ENCODE measurements at places on chromosomes 13 and 19.
A peak's percentile ranks its signal among the peaks of the same experiment; 100 is the strongest.

DNA sequence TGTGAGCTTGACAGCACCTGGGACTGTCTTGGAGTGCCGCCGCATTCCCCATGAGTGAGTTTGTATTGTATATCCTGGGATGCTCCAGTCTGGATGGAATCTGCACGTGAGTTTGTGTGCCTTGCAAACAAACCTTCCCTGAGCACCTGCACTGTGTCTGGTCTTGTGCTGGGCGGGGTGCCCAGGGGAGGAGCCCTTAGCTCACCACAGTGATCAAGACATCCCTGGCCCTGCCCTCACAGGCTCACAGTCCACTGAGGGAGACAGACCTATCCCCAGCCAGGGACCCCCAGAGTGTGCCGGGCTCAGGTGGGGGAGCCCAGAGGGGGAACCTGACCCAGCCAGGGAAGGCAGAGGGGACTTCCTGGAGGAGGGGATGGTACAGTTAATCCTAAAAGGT is 1.7 kb upstream of the BCAM start:
- no peak for DNase-seq

- no peak for DNase-seq
Measured at GRCh38 chr19:35031072-35031881, 1.0 kb downstream of the SCN1B start.

DNA sequence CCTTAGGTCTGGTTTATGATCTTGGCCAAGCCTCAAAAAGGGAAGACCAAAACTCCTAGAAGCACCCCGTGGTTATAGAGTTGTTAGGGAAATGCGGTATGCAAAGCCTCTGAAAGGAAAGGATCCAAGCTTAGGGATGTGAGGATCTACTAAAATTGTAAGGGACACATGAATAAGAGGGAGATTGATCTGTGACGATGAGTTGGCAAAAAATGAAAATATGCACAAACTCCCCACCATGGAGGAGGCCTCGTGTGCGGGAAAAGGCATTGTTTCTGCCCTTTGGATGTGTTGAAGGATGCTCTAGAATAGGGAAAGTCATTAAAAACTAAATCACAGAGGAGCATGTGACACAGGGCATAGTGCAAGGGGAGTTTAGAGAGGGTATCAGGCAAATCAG is 88.7 kb upstream of the UBL3 start:
- DNase-seq, result no peak

- DNase-seq, result no peak
Measured at GRCh38 chr13:88752041-88752440, 1080.9 kb downstream of the SLITRK5 start.

GRCh38 chr13:50609011-50609410 is 234.5 kb downstream of the DLEU7 start:
- no peak for DNase-seq

DNA sequence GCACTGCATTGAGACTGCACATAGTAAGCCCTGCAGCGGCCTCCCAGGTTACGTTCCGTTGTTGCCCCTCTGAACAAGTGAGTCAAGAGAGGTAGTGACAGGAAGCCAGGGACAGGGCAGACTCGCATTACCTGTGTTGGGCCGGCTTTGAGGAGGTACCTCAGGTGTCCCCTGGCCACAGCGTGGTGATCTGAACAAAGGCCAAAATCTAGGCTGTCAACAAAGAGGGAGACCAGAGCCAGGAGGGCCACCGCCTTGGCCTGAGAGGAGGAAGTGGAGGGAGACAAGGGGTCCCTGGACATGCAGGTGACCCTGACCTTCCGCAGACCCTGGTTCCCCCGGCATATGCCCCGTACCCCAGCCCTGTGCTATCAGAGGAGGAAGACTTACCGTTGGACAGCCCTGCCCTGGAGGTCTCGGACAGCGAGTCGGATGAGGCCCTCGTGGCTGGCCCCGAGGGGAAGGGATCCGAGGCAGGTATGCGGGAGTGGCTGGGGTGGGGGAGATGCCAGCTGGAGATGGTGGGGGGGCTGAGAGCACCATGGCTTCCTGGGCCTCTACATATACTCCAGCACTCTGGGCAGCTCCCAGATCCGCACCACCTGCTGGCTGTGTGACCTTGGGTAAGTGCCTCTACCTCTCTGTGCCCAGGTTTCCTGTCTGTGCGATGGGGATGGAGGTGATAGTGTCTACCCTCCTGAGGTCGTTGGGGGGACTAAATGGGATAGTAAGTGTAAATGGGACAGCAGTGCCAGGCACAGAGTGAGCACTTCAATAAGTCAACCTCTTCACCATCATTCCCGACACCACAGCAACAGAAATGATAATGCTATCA is 4.8 kb downstream of the SPIB start:
- no peak for DNase-seq

- no peak for DNase-seq
Measured at GRCh38 chr19:38031423-38031770, 124.4 kb downstream of the SIPA1L3 start.

DNA sequence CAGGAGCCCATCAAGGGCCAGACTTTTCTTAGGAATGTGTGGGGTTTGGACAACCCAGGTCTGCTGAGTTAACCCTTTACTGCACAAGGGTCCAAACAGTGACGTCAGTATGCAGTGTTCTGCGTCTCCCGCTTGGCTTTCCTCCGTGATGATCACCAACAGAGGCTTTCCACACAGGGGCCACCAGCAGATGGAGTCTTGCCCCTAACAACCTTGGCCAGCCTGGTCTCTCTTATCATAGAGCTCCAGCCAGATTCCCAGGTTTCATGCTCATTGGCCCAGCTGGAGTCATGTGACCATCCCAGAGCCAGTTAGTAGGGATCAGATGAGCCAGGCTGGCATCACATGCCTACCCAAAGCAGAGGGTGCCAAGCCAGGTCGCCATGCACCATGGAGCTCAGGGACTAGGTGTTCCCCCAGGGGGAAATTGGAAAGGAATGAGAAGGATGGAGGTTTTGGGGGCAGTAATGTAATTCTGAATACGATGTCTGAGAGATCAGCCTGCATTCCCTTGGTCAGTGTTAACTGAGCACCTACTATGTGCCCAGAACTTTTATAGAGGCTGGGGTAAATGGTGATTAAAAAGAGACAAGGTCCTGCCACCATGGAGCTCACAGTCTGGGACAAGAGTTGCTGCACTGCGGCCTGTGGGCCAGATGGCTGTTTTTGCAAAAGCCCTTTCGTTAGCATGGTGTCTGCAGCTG is 61.2 kb downstream of the MYH14 start:
- no peak for DNase-seq

GRCh38 chr13:30665638-30666037 is 47.9 kb downstream of the USPL1 start:
- no peak for DNase-seq

- no peak for DNase-seq
Measured at GRCh38 chr19:35856546-35857149, at the start of gene KIRREL2. TSS of gene KIRREL2 (plus strand) at chr19:35856911. CDS start at chr19:35857120, 209 bp downstream.

GRCh38 chr19:3687774-3688706 is 12.2 kb downstream of the PIP5K1C start:
- DNase-seq, result no peak

DNA sequence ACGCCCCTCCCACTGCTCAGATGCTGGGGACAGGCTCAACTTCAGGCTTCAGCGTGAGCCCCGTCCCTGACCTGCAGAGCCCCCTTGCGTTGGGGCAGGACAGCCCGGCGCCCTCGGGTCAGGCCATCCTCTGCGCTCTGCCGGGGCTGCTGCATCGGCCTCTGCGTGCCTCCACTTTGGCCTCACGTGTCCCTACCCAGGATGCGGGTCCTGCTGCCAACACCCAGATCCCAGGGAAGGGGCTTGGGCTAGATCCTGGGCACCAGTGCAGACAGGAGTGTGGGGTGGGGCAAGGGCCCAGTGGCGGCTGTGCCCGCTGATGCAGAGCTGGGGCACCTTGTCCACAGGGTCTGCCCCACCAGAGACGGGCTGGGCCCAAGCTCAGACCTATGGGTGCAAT is 13.0 kb downstream of the CBARP start:
- no peak for DNase-seq

DNA sequence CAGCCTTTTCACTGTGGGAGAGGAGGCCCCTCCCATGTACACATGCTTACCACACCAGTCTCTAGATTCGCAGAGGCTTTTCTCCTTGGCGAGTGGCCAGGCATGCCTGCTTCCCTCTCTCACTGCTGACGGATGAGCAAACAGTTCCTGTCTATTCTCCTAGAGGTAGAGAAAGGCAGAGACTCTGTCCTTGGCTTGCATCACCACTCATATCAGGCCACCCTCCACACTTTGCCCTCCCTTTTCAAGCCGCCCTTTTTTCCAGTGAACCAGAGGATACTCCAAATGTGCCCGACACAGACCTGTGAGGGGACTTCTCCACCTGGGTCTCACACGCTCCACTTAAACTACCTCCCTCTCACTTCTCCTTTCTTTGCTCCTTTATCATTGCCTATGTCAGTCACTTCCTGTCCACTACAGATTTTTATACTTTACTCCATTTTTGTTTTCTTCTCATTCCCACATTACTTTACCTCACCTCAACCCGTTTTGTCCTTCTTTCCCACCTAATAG is 284.6 kb downstream of the DNAJC15 start:
- peak; percentile 56 for DNase-seq

- no peak for DNase-seq
Measured at GRCh38 chr13:69866555-69866954, 241.1 kb upstream of the ATXN8OS start.

- DNase-seq, result no peak
Measured at GRCh38 chr19:29404015-29404414, 121.8 kb upstream of the VSTM2B start.

DNA sequence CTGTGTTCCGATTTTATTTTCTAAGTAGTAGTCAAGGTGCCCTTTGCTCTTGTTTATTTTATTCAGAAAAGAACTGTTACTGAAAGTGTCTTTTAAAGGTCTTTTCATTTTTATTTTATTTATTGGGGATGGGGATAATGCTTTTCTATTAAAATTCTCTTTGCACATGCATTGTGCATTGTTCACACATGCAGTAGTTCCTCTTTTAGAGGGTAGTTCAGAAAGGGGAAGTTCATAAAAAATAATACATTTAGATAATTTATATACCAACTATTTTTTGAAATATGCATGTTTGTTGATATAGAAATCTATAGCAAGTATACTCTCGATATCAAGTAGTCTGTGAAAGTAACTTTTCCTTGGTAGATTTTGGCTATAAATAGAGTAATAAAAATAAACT is 3.5 kb downstream of the GPC5 start:
- DNase-seq, result no peak

DNA sequence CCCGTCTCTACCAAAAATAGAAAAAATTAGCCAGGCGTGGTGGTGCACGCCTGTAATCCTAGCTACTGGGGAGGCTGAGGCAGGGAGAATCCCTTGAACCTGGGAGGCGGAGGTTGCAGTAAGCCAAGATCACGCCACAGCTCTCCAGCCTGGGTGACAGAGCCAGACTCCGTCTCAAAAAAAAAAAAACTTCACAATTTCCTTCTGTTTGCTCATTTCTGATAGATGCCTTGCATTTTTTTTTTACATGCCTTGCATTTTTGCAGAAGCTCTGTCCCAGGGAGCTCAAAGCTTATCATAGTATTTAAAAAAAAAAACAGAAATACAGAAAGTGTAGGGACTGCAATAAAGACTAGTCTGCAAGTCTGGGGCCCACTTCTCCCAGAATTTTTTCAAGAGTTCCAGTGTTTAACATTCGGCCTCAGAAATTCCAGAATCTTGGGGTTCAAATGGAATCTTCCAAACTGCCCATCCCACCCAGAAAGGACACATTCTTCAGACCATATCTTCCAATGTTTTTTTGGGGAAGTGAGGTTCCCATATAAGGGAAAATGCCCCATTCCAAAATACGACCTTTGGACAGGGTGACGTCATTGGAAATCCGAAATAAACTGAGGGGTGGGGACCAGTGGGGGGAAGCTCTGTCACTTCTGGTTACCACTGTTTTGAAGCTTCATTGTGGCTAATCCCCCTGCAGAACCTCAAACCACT is 17.2 kb upstream of the RAB8A start:
- DNase-seq, result no peak

DNA sequence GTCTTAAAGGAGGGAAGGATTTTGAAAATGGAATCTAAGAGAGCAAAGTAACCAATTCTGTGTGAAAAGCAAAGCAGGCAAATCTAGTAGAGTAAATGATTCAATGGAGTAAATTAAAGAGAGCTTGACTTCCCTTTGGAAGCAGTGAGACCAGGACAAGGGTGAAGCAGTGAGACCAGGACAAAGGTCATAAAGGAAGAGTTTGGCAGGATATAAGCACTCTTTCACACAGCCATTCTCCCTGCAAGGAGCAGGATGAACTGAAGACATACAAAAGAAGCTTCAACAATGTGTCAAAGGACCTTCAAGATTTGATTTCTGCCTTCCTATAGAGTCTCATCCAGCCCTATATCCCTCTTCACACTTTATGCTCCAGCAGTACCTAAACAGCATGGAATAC is 123.8 kb downstream of the ENOX1 start:
- DNase-seq, result no peak

GRCh38 chr19:3224346-3225168 is at the start of gene CELF5:
TSS of gene CELF5 (plus strand) at chr19:3224661. CDS start at chr19:3224740, 79 bp downstream.
- DNase-seq, result peak; percentile 38

GRCh38 chr13:23087880-23088279 is 92.9 kb upstream of the SGCG start:
- DNase-seq, result no peak

DNA sequence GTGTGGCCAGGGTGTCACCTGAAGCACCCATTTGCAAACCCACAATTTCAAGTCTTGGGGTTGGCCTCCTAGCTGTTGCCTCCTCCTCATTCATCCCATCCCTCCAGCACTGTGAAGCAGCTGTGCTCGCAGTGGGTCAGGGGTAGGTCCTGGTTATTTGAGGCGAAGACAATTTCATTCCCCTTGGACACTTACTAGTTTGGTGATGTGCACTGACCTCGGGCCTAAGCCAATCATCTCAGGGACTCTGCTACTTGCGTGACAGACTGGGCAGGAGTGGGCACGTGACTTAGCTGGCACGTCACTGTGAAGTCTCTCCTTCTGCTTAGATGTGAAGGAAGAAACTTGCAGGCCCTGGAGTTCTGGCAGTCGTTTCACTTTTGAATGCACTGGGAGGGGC is 3.5 kb upstream of the ATP11A start:
- no peak for DNase-seq

GRCh38 chr19:45793178-45793564 is 526 bp upstream of the DMWD start:
- no peak for DNase-seq

GRCh38 chr19:46386151-46386550 is 27.2 kb downstream of the CCDC8 start:
- DNase-seq, result no peak

GRCh38 chr13:20422362-20422761 is 103.3 kb downstream of the CRYL1 start:
- no peak for DNase-seq

- no peak for DNase-seq
Measured at GRCh38 chr13:112481458-112481857, 105.3 kb downstream of the SPACA7 start.

DNA sequence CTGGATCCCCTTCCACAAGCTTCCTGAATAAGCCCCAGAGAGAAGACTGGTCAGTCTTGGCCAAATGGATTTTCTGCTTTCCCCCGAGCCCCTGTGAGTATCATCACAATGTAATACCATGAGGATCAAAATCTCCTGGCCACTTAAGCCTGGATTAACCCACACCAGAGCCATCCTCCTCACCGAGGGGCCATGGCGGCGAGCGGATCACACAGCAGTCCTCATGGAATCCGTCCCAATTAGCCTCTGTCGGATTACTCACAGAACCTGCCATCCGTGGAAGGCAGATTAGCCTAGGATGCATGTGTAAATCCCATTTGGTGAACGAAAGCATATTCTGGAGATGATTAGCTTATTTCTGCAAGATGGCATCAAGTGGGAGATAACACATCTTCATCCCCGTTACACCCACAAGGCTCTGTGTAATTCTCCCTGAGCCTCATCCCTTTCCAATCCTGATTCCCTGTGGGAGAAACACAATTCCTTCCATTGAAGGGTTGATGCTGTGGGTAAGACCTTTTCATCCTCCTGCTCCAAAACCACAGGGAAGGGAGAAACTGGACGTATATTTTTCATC is 42.5 kb downstream of the GNG7 start:
- DNase-seq, result no peak
